ENCODE measurements at places on chromosomes 5 and 9. TPM values are rescaled to one million over a fixed set of nuclear protein-coding genes. Genes with fewer than 3 reads are reported as not detected.

- DNase-seq = no peak
Observed at GRCh38 chr5:16871746-16872339, 64.2 kb downstream of the MYO10 start.

DNA sequence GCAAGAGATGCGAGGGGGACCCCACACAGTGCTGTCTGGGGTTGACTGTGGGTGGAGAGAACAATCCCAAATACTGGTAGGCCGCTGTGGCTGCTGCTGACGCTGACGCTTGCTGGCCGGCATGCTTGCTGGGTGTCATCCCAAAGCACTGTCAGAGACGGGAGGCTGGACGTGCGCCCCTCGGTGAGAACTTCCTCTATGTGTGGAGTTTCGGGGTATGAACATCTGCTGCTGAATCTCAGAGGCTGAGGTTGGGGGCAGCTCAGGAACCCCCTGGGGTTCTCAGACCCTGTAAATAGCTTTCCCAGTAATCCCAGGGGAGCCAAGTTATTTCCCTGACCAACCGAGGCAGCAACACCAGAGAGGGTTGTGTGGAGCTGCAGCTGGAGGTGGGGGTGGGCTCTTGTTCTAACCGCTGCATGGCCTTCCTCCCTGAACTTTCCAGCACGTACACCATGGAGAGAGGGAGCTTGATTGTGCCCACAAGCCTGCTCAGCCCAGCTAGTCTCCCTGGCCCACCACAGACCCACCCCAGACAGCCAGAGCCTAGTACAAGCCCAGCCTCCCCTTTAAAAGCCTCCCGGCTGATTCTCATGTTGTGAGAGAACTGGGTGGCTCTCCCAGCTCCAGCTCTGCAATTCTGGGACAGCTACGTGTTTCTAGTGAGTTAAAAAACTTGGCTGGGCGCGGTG, 21.8 kb upstream of the SLC12A7 start:
- DNase-seq = no peak

DNA sequence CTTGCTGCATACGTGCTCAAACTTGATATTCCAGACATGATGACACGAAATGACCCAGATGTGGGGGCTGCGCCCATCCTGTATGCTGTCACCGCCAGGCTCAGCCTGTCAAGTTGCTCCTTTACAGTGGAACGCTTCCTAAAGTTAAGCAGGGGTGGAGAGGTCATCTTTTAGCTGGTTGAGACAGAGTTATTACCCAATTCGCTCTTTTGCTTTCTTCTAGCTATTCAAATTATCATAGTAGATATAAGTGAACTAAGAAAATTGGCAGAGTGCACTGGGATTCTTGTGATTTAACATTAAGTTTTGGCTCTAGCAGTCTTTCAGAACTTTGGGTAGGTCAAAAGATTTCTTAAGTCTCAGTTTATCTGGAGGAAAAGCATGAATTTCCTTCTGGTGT, 69.8 kb upstream of the BASP1 start:
- no peak for DNase-seq

- DNase-seq = no peak
Observed at GRCh38 chr9:96149533-96150280, 152.3 kb downstream of the HSD17B3 start.

DNA sequence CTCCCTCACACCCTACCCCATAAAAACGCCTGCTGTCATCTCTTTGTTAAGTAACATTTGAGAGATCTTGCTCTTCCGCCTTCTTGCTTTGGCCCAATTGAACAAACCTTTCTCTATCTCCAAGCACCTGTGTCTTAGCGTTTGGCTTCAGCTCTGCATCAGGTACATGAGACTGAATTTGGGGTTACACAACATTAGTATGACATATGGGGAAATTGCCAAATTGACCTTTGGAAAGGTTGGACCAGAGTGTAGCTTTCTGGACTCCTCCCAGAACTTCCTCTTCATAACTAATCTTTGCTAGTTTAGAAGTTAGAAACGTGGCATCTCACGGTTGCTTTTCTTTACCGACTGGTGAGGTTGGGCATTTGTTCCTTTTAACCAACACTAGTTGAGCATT, 3.5 kb upstream of the EXOSC3 start:
- no peak for DNase-seq

GRCh38 chr9:114429488-114429887, 41.7 kb upstream of the AKNA start:
- no peak for DNase-seq

Gene TXNDC8
- total RNA-seq = not detected

Gene NEUROG1
- total RNA-seq = not detected

Gene LIX1
- not detected for total RNA-seq

Gene NTNG2
- total RNA-seq = 2.0 TPM

Gene WDR5
- 28.7 TPM for total RNA-seq
